ENCODE measurements at places on chromosomes 12 and 14.

DNA sequence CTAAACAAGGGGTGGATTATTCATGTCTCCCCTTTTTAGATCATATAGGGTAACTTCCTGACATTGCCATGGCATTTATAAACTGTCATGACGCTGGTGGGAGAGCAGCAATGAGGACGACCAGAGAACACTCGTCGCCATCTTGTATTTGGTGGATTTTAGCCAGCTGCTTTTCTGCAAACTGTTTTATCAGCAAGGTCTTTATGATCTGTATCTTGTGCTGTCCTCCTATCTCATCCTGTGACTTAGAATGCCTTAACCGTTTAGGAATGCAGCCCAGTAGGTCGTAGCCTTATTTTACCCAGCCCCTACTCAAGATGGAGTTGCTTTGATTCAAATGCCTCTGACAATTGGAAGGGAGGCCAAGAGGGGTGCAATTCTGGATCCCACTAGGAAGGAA is 5.8 kb upstream of the CCDC63 start:
- DNase-seq: no peak

DNA sequence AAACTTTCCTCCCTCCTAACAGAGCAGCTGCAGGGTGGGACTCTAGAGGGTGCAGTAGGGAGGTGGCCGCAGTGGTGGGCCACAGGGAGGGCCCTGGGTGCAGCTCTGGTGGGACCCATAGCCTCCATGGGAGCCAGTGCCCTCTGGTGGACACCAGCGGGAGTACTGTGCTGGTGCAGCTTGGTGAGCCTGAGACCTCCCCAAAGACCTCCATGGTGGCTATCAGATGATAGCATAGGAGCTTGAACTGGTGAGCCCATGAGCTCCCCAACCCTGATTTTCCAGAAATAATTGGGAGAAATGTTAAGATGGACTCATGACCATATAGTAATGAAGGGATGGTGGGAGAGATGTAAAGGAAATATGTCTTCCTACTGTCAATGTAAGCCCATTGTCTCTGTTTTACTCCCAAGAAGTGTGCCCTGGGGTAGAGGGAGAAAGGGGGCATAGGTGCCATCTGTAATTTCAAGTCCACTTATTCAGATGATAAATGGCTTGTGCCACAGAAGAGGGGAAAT is 98.7 kb downstream of the GAS2L3 start:
- peak; percentile 15 for DNase-seq

DNA sequence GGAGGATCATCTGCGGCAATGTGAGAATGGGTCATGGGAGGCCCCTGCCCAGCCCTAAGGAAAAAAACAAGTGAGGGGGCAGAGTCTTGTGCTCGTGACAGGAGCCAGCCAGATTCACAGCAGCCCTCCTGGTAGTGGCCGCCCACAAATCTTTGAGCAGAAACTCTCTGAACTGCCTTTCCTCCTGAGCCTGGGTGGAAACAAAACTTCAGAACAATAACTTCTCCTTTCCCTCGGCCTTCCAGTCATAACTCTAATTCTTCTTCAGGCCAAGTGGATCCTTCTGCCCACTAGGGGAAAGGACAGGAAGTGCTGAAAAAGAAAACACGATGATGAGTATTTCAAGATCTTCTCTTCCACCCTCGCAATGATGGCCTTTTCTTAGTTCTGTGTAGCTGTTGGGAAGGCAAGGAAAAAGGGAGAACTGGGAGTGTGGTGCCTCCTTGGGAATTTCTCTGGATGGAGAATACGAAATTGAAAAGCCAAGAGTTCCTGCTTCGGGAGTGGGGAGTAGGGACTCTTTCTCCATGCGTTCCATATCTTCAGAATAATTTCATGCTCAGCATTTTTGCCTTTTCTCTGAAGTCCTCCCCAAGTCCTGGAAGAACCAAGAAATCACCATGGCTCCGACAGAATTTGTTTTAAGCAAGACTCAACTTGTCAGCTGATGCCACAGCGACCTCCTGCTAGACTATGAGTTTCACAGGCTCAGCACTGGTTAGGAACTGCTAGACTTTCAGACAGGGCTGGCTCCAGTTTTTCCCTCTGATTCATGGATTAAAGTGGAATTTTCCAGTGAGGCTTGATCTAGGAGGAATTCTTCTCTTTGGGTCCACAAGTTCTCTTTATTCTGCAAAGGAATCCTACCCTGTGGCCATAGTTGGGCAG is 188.9 kb downstream of the CAND1 start:
- DNase-seq: no peak

DNA sequence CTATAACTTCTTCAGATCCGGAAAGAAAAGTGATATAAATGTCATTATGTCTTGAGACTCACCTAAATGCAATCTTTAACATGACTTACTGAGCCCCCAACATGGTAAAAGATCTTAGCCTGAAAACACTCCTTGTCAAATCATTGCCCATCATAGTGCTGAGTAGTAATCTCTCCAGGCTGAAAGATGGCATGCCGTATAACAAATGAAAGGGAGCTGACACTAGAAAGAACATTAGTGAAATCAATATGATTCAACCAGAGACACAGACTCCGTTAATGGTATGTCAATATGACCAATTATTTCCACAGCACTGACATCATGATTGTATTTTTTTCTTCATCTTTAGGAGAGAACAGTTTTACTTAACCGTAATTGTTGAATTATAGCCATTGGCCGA is 54.4 kb downstream of the BICD1 start:
- DNase-seq: no peak

DNA sequence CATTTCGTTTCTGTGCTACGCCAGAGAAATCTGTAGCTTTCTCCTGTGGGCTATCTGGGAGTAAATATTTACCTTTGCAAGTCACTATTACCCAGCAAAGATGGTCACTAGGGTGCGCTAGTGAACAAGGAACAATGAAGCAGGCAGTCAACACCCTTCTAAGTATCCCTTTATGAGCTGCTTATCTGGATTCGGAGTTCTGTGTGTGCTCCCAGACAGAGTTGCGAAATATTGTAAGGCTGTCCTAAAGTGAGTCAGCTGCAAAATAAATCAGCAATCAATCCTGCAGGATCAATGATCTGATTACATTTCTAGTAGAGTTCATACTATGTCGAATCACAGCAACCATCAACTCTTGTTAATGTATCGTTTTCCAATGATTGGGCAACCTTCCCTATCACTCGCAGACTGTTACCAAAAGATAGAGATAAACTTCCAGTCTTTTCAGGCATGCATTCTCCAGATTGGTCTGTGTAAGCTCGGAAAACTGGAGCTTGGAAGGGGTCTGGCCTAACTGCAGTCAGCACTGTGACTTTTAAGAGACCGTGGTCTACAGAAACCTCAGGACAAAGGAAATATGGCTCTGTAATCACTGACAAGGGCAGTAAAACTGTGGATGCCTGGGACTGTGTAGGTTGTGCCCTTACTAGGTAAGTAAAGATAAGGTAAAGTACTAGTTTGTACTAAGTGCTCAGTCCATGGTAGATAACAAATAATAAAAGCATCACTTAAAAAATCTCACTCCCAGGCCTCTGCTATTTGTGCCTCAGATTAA is 133.5 kb downstream of the KCNK10 start:
- peak; percentile 88 for DNase-seq

- DNase-seq: peak; percentile 52
Observed at GRCh38 chr12:94149119-94149780, 873 bp downstream of the PLXNC1 start.
